NCI-H526 (cell line): ENCODE measurements at places on chromosomes 11 and 22.
A peak's percentile ranks its signal among the peaks of the same experiment; 100 is the strongest.

DNA sequence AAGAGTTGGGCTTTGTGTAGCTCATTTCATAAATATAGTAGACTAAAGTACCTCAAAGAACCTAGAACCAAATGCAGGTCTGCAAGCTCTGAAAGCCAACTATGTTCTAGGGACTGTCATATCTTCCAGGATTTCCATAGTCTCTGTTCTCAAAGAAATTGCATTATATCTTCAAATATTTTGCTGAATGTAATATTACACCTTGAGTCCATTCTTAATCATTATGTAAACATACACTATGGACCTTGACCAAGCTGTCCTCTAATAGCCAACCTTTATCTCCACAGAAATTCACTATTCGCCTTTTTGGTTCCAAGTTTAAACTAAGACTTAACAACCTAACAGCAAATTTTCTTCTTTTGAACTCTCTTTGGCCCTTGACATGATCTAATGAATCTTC, 678.7 kb upstream of the ARHGAP42 start:
- no peak for DNase-seq

DNA sequence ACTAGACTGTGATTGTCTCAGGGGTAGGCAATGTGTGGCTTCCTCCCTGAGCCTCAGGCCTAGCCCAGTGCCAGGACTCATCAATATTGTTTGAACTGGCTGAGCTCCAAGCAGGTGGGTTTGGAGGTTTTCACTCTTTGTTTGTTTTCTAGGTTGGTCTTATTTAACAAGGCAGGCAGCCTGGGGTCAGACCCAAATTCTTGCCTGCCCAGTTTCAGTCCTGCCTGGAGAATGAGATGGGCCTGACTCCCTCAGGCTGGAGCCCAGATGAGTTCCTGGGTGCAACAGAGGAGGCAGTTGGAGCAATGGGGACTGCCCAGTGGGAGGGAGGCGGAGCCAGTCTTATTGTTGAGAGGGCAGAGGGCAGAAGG, 28.3 kb upstream of the TP53I11 start:
- DNase-seq, result peak; percentile 90

GRCh38 chr11:65542738-65543390, 15.3 kb downstream of the LTBP3 start:
- no peak for DNase-seq

DNA sequence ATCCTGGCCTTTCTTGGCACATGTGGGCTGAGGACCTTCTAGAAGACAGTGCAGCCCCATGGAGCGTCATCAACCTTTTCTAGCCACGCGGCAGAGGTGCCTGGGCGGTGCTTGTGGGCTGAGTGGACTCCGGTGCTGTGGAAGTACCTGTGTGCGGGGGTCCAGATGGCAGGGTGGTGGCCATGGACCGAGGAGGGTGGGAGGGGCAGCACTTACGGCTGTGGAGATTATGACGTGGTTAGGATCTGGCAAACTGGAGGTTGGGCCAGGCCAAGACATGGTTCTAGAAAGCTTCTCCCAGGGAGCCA, 2.0 kb downstream of the TUB start:
- DNase-seq, result no peak

DNA sequence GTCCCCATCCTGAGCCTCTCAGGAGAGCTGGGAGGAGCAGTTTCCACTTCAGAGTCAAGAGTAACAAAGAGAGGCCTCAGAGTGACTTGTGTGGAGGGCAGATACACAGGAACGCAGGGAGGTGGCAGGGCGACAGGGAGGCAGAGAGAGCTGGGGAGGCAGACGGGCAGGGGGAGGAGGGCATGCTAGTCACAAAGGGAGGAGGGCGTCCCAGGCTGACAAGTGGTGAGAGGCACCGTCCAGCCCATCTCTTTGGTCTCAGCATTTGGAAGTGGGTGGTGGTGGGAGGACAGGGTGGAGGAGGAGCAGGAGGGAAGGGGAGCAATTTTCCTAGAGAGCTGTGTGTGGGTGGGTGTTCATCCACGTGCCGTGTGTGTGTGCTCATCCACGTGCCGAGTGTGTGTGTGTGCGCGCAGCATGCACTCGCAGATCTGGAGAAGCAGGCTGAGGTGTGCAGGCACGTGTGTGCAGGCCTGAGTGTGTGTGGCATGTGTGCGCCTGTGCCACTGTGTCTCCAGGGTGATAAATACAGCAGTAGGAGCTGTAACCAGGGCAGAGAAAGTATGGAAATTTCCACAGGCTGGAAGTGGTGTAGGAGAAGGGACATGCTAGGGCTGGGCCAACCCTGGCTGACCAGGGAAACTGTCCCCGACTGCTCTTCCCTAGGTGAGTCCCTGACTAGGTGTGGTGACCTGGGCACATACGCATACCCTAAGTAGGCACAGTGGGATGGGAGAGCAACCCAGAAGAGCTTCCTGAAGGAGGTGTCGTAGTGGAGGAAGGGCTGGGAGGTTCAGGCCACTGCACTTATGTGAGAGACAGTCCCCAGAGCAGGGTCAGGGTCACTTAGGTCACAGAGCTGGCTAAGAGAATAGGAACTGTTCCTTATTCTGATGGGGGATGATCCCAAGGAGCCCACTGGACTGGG, 7.3 kb upstream of the PDE2A start:
- DNase-seq, result peak; percentile 45

- no peak for DNase-seq
Measured at GRCh38 chr22:24088816-24089215, 77.7 kb downstream of the CABIN1 start.

GRCh38 chr22:50613291-50613981, 12.8 kb downstream of the MAPK8IP2 start:
- DNase-seq, result no peak

DNA sequence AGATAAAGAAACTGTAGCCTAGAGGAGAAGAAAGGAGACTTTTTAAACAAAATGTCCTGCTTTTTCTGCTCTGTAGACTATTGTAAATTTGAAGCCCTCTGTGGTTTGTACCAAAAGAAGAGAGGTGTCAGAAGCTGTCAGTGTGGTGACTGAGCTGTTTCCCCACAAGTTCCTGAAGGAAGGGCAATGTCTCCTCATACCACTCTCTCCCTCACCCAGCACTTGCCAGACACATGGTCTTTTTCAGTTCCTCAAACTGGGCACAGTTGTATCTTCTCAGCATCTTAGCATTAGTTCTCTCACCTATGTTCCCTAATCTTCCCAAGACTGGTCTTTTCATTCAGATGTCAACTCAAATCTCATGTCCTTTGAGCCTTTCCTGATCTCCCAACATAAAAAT, 4.3 kb downstream of the BCO2 start:
- DNase-seq, result no peak

DNA sequence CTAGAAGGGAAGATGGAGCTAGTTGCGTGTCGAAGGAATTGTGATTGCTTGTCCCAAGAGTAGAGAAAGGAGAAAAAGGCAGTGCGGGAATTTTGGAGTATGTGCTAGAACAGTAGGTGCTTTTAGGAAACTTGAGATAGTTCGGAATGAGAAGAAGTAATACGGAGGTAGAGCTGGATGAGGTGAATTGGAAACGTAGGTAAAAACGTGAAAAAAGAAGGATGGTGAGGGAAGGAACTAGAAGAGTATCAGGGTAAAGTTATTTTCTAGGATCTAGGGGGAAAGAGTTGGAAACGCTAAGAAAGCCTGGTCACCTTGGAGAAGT, 1.4 kb downstream of the CEP57 start:
- no peak for DNase-seq

GRCh38 chr11:12321217-12321937, 56.0 kb upstream of the PARVA start:
- DNase-seq, result no peak

GRCh38 chr11:116342148-116342547, 430.6 kb downstream of the BUD13 start:
- no peak for DNase-seq

DNA sequence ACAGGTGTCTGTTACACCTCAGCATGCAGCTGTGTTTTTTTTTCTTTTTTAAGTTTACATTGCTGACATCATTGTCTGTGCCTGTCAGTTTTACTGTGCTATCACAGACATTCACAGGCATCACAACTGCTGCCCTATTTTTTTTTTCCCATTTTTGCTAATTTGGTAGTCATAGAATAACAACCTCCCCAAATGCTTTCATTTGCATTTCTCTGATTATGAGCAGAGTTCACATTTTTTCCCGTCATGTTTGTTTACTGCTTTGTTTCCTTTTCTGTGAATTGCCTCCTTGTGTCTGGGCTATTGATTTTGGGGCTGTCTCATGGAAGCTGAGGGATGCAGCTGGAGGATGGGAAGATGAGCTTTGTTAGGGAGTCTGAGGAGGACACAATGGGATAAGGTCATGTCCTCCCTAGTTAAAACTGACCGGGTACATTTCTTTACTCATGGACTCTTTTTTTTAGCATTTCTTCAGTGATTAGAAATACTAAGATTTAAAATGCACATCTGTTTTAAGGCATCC, 155.1 kb downstream of the LDLRAD3 start:
- no peak for DNase-seq

GRCh38 chr11:47565340-47566148, at the start of gene PTPMT1:
Gene PTPMT1, plus strand, starts transcription at chr11:47565599. Its CDS starts 24 bp downstream, at chr11:47565623.
- peak; percentile 30 for DNase-seq
